ENCODE measurements at places on chromosomes 3 and 15.

DNA sequence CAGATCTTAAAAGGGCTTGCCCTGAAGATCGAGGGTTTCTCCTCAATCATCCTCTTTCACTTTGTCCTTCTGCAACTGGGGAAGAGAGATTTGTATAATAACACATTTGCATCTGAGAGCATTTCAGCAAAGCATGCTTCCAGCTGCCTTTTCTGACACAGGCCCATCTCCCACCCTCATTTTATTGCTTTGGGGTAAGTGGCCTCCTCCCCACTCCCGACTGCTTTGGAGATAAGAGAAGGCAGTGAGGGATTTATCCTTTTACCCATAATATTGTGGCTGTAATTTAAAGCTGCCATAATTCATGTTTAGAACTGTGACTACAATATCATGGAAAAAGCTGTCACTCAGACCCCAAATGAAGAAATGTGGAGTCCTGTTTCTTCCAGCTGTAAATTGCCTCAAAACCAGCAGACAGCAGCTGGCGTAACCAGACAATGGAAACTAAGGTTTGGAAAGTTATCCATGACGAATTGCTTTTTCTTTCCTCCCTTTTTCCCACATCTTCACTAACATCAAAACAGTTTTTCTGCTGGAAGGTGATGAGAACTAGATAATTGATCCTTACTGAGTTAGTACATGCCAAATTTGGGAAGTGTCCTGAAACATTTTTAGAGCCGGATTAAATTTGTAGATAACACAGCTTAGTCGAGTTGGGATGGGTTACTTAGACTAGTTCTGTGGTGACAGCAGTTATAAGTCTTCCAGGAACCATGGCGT, 104.2 kb upstream of the PFN2 start:
- DNase-seq: no peak

- no peak for DNase-seq
Observed at GRCh38 chr15:101185770-101186169, 66.1 kb downstream of the CHSY1 start.

- DNase-seq: peak; percentile 41
Observed at GRCh38 chr3:44554626-44555592, at the start of gene ZKSCAN7. ZKSCAN7 (plus strand) TSS chr3:44555193; CDS start chr3:44557048, 1,855 bp downstream.

- no peak for DNase-seq
Observed at GRCh38 chr15:80567721-80568157, 127.4 kb upstream of the ABHD17C start.

GRCh38 chr3:42290966-42291714, 25.2 kb upstream of the CCK start:
- no peak for DNase-seq

- no peak for DNase-seq
Observed at GRCh38 chr3:169430707-169431404, 232.7 kb downstream of the MECOM start.

GRCh38 chr15:101088788-101089578, 162.9 kb downstream of the CHSY1 start:
- DNase-seq: peak; percentile 84

GRCh38 chr3:78260388-78260787, 1220.5 kb downstream of the ROBO2 start:
- DNase-seq: no peak

DNA sequence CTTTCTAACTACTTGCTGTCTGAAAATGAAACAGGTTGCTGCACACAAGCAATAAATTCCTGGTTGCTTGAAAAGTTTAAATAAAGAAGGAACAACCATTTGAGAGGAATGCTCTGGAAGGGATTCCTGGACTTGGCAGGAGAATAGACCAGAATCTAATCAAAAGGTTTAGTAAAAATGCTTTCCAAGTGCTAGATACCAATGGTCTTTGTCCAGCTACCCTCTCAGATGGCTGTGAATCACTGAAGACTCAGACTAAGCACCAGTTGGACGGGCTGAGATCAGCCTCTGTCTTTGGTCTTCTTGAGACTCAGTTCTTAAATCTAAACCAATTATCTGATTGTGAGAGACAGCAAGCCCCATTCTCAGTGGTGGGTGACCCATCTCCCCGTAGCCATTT, 27.7 kb upstream of the LPP start:
- DNase-seq: no peak

GRCh38 chr15:59447367-59447766, 9.4 kb downstream of the FAM81A start:
- no peak for DNase-seq

DNA sequence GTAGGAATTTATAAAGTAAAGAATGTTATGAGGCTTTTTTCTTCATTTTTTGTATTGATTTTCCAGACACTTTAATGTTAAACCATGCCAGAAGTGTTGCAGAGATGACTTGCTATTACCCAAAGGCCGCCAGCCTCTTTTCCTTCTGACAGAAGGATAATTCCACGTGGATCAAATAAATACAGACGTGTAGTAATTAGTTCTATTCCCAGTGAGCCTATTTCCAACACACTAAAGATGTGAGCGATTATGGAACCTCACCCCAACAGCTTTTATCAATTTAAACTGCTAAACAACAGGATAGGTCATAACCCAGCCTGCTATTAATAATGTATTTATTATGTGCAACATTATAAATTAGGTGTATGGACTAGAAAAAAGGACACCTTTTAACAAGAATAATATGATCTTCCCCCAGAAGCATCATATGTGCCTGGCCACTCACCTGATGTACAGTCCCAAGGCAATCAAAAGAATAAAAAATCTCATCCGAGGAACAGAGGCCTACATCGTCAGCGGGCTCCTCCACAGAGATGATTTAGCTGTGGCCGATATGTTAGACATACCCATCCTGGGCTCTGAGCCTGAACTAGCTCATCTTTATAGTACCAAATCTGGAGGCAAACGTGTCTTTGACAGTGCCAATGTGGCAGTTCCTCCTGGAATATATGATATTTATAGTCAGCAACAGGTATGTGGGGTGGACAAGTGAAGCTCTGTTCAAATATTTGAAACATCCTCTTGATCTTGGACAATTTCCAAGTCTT, 125.9 kb upstream of the C15orf61 start:
- DNase-seq: no peak

- no peak for DNase-seq
Observed at GRCh38 chr15:74406992-74407705, 26.6 kb downstream of the SEMA7A start.

GRCh38 chr3:186571644-186572013, 1.1 kb downstream of the DNAJB11 start:
- DNase-seq: no peak

DNA sequence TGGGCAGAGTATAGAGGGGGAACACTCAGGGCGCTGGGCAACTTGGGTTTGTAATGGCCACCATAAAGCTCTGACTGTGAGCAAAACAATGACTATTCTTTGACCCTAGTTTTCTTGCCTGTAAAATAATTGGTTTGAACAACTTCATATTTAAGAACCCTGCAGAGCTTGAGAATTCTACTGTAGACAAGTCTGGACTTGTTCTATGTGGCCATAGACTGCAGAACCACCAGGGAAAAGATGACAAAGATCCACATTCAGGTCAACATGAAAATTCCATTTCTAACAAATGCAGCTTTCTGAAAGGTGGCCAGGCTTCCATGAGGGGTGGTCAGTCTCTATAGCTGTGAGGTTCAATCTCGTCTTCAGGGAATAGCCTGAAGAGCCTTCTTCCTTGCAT, 239.4 kb upstream of the LRRN1 start:
- DNase-seq: no peak

DNA sequence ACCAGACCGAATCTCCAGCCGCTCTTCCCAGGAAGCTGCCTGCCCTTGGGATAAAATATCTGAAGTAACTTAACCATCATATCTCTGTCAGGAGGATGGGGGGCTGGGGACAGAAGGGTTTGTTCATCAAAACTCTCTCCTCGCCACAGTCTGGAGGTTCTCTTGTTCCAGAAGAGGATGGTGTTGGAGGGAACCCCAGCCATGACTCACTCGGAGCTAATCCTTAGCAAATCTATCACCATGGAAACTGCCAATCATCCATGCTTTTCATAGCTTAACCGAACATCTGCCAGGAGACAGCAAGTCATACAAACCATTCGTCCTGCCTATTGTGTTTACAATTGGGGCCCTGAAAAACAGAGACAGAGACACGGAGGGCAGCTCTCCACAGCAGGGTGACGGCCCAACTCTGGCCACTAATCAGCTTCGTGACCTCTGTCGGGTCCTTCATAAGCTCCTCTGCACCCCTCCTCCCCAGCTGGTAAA, 73.8 kb upstream of the HEG1 start:
- DNase-seq: peak; percentile 85

GRCh38 chr15:52106641-52107040, 5.9 kb downstream of the BCL2L10 start:
- no peak for DNase-seq

- no peak for DNase-seq
Observed at GRCh38 chr3:8113626-8114025, 388.0 kb upstream of the LMCD1 start.
